Upper lobe of left lung (tissue), 6 donors: ENCODE measurements at places on chromosomes 4 and X.

GRCh38 chr4:169283114-169283509, 12.4 kb upstream of the SH3RF1 start:
- no peak for DNase-seq
- H3K36me3 ChIP-seq = no peaks in the 10 kb centered on the region
- no peaks in the 10 kb centered on the region for H3K4me1 ChIP-seq
- no peak overlapping the region for H3K27ac ChIP-seq

DNA sequence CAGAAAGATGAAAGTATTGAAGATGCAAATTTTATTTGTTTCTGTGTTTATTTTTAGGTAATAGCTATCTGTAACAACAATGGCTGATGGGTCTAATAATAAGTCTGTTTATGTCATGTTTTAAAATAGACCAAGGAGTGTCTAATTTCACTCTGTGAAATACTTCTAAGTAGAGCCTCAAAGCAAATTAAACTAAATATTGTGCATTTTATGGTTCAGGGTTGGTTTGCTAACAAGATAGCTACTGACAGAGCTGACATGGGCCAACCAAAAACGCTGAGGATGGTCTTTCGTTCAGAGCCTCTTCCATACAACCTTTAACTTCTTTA, 437.6 kb upstream of the CTSO start:
- no peaks in the 10 kb centered on the region for H3K4me1 ChIP-seq
- H3K27me3 ChIP-seq = no peaks in the 10 kb centered on the region
- H3K36me3 ChIP-seq = no peaks in the 10 kb centered on the region
- DNase-seq = no peak
- H3K27ac ChIP-seq = no peak overlapping the region

GRCh38 chr4:143202824-143203223, 18.1 kb downstream of the USP38 start:
- no peak for DNase-seq
- no peak overlapping the region for H3K27ac ChIP-seq
- no peaks in the 10 kb centered on the region for H3K27me3 ChIP-seq
- peaks cover 19% of the 10 kb centered on the region for H3K36me3 ChIP-seq
- H3K4me1 ChIP-seq = no peaks in the 10 kb centered on the region

DNA sequence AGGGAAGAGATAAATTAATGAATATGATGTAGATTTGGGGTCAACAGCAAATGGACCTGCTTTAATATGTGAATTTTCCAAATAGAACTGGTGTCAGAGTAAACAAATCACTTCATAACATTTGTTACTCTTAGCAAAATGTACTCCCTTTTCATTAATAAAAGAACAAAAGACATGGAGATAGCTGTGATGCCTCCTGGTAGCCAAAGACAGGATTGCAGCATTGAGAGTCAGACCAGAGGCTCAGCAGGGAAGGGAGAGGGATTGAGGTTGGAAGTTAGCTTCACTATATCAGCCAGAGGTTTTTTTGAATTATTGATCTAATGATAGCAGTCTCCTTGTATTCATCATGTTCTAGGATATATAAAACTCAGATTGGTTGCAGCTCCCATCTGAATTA, 17.4 kb upstream of the RAB40A start:
- H3K36me3 ChIP-seq = no peaks in the 10 kb centered on the region
- H3K27me3 ChIP-seq = no peaks in the 10 kb centered on the region

GRCh38 chrX:124720532-124720931, 374.2 kb downstream of the SH2D1A start:
- H3K36me3 ChIP-seq = no peaks in the 10 kb centered on the region
- no peaks in the 10 kb centered on the region for H3K4me1 ChIP-seq
- no peaks in the 10 kb centered on the region for H3K27me3 ChIP-seq
- H3K27ac ChIP-seq = no peak overlapping the region

DNA sequence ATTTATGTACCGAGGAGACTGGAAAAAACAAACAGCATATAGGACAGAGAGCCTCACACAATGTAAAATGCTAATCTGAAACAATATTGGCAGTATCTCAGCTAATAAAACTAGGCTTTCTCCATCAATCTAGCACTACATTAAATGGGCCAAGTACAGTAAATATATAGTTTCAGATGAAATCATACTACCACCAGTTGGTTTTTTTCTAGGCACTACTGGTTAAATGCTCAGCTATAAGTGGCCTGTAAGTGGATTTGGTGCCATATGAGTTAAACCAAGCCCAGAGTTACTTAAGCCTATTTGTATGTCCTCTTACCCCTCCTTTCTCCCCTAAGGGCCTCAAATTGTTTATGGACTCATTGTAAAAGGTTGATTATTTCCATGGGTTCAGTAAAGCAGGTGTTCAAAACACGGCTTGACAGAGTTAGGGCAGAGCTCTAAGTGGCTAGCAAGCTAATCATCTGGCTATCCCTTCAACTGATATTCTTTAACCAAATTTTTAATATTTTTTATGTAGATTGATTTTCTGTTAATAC, 57.5 kb downstream of the FAM13A start:
- no peak for DNase-seq
- H3K36me3 ChIP-seq = no peaks in the 10 kb centered on the region

- H3K4me1 ChIP-seq = no peaks in the 10 kb centered on the region
- no peak for DNase-seq
These were observed 411.9 kb downstream of the PPARGC1A start for GRCh38 chr4:23477905-23478304.

- no peaks in the 10 kb centered on the region for H3K36me3 ChIP-seq
- H3K27me3 ChIP-seq = no peaks in the 10 kb centered on the region
- H3K4me1 ChIP-seq = no peaks in the 10 kb centered on the region
- H3K27ac ChIP-seq = no peak overlapping the region
- H3K4me3 ChIP-seq = no peak overlapping the region
These were observed 24.2 kb upstream of the SLC2A9 start for GRCh38 chr4:10045481-10045880.

DNA sequence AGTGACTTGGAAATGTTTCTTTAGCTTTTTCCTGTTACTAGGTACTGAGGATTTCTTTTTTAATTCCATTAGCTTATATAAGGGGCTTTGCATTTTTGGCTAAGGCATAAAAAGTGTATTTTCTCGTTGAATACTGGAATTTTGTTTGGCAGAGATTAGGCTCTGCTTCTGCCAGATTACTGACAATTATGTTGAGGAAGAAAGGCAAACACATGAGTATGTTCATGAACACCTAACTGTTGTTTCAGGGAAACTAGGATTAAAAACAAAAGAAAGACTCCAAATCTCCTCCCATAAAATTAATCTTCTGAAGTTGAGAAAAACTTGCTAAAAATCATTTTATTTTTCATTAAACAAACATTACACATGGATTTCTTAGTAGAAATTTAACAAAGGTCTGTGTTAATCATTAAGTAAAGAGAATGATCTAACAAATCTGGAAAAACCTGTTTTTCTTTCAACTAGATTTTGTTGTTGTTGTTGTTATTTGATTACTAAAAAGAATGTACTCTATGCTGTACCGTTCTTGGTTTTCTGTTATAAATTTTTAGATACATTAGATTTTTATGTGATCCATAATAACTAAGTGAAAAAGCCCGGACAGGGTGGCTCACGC, 43.3 kb upstream of the STAG2 start:
- no peak overlapping the region for H3K4me3 ChIP-seq
- no peaks in the 10 kb centered on the region for H3K27me3 ChIP-seq
- no peak for DNase-seq
- no peak overlapping the region for H3K27ac ChIP-seq
- no peaks in the 10 kb centered on the region for H3K4me1 ChIP-seq

GRCh38 chr4:94507708-94508107, 56.0 kb downstream of the PDLIM5 start:
- no peak for DNase-seq
- peaks cover 17% of the 10 kb centered on the region for H3K4me1 ChIP-seq
- no peak overlapping the region for H3K4me3 ChIP-seq

- no peak for DNase-seq
- no peaks in the 10 kb centered on the region for H3K27me3 ChIP-seq
- H3K4me3 ChIP-seq = no peak overlapping the region
- H3K36me3 ChIP-seq = no peaks in the 10 kb centered on the region
These were observed 89.8 kb downstream of the PAPSS1 start for GRCh38 chr4:107630185-107630705.

DNA sequence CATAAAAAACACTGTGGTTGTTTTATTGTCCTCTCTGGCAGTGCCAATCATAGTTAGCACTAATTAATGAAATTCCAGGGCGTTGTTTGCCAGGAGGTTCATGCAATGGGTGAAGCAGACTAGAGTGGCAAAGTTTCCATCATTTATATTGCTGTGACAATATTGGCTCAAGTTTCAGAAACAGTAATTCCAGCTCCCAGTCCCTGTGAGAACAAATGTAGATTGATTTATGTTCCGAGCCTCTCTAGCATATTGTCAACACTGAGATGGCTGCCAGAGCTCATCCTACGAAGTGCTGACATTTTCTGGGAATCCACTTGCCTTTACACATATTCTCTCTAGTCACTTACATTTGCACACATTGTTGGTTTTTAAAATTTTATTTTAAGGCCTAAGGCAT, 440.0 kb upstream of the IGFBP7 start:
- H3K4me3 ChIP-seq = no peak overlapping the region
- no peaks in the 10 kb centered on the region for H3K27me3 ChIP-seq
- H3K4me1 ChIP-seq = no peaks in the 10 kb centered on the region

DNA sequence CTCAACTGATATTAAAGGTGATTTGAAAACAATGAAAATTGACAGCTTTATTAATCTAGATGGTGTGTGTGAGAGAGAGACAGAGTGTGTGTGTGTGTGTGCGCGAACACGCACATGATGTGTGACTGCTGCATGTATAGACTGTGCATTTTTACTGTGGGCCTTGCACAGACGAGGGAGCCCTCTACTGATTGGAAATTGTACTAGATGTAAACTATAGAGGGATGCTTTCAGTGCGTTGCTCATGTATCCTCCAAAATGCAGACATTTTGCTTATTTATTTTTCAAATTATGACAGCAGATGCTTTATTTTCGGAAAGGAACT, 168.4 kb upstream of the GK2 start:
- H3K27ac ChIP-seq = no peak overlapping the region
- no peaks in the 10 kb centered on the region for H3K4me1 ChIP-seq
- H3K4me3 ChIP-seq = no peak overlapping the region
- no peaks in the 10 kb centered on the region for H3K27me3 ChIP-seq
- H3K36me3 ChIP-seq = no peaks in the 10 kb centered on the region
- DNase-seq = no peak

GRCh38 chrX:69388526-69388925, 115.6 kb upstream of the NALF2 start:
- H3K27me3 ChIP-seq = no peaks in the 10 kb centered on the region
- DNase-seq = no peak
- H3K27ac ChIP-seq = no peak overlapping the region
- no peak overlapping the region for H3K4me3 ChIP-seq
- no peaks in the 10 kb centered on the region for H3K4me1 ChIP-seq

DNA sequence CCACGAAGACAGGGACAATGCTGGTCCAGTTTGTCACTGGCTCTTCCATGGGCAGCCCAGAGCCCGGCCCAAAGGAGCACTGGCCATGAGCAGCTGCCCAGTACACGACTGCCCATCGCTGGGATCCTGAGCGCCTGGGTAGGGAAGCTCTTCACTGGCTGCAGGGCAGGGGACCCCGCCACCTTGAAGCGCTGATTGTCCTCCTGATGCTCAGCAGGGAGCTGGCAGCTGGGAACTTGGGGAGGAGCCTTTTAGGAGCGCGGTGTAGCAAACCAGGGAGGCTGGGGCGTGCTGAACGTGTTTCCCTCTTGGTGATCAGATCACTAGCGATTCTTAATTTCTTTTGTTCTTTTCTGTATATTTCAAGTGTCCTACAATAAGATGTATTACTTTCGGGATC, 1.8 kb downstream of the L1CAM start:
- DNase-seq = no peak
- H3K27ac ChIP-seq = no peak overlapping the region
- H3K4me1 ChIP-seq = peaks cover 14% of the 10 kb centered on the region

DNA sequence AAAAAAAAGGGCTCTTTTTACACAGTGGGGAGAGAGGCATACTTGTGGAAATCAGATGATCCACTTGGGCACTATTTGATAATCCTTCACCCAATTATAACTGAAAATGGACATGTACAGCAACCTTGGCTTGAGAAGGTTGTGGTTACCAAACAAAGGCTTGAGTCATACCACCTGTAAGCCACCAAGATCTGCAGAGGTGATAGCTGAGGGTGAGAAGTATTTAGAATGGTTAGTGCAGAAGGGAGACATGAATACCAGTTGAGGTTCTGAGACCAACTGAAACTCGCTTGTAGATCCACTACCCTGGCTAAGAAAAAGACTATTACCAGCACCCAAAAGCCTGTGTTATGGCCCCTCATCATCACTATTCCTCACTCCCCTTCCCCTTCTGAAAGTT, 614.0 kb downstream of the STIM2 start:
- H3K27ac ChIP-seq = no peak overlapping the region
- no peaks in the 10 kb centered on the region for H3K4me1 ChIP-seq
- no peaks in the 10 kb centered on the region for H3K36me3 ChIP-seq
- H3K4me3 ChIP-seq = no peak overlapping the region
- no peaks in the 10 kb centered on the region for H3K27me3 ChIP-seq

DNA sequence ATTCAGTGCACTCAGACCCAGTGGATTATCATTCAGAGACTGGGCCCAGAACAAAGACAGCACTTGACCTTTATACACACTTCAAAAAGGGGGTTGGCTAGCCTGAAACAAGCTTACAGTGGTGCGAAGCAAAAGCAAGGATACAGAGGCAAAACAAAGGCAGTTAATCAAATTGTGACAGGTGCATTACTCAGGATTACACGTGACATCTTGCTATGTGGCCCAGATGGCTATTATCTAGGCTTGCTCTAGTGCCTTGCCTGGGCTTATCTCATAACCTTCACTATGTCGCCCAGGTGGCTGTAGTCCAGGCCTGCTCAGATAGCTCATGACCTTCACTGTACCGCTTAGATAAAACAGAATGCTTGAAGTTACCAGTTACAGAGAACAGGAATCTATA, 1092.1 kb upstream of the PRKX start:
- H3K27ac ChIP-seq = no peak overlapping the region
- H3K36me3 ChIP-seq = no peaks in the 10 kb centered on the region
- H3K4me1 ChIP-seq = no peaks in the 10 kb centered on the region
- H3K4me3 ChIP-seq = no peak overlapping the region
- DNase-seq = no peak

DNA sequence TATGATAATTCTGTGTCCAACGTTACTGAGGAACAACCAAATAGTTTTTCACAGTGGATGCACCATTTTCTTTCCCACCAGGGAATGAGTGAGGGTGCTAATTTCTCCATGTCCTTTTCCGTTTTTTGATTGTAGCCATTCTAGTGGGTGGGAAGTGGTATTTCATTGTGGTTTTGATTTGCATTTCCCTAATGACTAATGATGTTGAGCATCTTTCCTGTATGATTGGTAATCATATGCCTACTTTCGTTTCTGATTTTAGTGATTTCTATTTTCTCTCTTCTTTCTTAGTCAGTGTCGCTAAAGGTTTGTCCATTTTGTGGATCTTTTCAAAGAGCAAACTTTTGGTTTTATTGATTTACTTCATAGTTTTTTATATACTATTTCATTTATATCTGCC, 32.1 kb upstream of the TEX13D start:
- H3K36me3 ChIP-seq = no peaks in the 10 kb centered on the region
- H3K4me1 ChIP-seq = no peaks in the 10 kb centered on the region
- no peaks in the 10 kb centered on the region for H3K27me3 ChIP-seq
- no peak overlapping the region for H3K27ac ChIP-seq
- H3K4me3 ChIP-seq = no peak overlapping the region
- DNase-seq = no peak

DNA sequence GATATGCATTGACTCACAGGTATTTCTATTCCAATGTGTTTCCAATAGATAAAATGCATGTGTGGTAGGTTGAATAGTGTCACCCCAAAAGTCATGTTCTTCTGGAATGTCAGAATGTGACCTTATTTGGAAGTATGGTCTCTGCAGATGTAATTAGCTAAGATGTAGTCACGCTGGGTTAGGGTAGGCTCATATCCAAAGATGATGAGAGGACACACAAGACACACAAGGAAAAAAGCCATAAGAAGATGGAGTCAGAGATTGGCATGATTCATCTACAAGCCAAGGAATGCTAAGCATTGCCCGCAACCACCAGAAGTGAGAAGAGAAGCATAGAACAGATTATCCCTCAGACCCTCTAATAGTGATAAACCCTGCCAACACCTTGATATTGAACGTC, 17.5 kb downstream of the ZNF330 start:
- peaks cover 8% of the 10 kb centered on the region for H3K36me3 ChIP-seq
- no peaks in the 10 kb centered on the region for H3K4me1 ChIP-seq
- H3K27me3 ChIP-seq = no peaks in the 10 kb centered on the region
